ENCODE measurements at places on chromosomes 1 and 21.

- no peak for DNase-seq
These were observed 694 bp downstream of the TMEM167B start for GRCh38 chr1:109091078-109091838.

GRCh38 chr21:42384156-42384945, 11.5 kb downstream of the TMPRSS3 start:
- no peak for DNase-seq

DNA sequence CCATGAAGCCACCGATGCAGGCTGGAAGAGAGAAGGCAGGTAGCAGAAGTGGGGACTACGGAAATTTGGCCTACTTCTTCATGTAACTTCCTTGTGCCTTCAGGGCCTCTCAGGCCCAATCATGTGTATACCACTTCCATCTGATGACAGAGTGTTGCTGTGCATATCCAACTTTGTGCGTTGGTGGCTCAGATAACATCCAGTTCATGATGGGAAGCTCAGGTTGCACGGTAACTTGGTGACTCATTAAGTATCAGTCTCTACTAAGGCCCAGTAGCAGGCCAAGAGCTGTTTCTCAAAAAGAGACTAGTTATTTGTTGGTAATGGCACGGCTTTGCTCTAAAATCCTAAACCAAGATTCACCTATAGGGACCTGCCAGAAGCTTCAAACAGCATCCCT, 117.6 kb downstream of the LTN1 start:
- no peak for DNase-seq

DNA sequence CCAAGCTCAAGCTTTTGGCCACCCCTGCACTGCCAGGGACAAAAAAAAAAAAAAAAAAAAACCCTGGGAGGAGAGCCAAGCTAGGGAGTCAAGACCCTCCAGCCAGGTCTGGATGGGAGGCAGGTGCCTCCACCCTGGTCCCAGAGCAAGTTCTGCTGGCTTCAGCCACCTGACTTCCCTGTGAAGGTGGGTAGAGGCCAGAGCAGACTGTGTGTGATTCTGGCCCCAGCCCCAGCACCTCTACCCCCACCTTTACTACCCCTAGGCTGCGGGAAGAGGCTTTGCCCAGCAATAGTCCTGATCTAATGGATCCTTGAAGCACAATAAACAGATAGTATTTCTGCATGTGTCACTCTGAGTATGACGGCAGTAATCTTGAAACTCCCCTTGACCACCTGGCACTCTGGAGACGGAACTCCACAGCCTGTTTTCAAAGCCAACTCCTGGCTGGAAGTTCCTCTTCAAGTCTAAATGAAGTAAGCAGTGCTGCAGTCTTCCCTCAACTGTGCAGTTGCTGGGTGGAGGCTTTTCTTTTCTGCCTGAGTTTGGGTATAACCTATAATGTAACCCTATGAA, 9.8 kb downstream of the PDZK1IP1 start:
- no peak for DNase-seq

DNA sequence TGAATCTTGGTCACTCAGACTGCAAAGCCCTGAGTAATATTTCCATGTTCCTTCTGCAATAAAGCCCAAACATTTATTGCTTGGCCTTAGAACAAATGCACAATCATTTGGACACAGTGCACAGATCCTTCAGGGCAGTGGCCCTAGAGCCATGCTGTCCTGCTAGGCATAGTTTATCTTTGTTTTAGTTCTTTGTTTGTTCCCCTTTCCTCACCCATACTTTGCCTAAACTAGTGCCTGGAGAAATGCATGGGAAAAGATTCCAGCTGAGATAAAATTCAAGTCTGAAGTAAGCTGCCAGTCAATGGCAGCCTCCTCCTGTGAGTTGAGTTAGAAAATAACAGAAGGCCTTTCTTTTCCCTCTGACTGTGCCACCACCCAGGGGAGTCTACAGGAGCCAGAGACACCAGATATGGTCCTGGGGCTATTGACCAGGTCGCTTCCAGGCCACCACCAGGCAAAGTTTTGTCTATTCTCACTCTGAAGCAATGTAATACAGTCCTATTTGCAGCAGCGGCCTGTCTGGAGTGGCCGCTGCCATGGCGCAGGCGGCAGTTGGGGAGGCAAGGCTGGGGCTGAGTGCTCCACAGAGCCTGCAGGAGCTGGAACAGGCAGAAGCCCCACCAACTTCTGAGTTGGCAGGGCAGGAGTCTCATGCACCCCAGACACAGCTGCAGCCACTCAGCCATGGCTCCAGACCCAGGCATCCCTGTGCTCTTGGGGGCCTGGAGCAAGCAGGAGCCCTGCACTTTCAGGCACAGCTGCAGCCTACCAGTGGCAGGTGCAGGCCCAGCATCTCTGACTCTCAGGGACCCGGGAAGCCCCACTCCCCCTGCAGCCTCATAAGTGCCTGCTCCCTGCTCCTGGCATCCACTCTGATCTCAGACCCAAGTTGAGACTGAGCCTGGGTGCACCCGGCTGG, 258.6 kb downstream of the GPATCH2 start:
- DNase-seq: no peak

DNA sequence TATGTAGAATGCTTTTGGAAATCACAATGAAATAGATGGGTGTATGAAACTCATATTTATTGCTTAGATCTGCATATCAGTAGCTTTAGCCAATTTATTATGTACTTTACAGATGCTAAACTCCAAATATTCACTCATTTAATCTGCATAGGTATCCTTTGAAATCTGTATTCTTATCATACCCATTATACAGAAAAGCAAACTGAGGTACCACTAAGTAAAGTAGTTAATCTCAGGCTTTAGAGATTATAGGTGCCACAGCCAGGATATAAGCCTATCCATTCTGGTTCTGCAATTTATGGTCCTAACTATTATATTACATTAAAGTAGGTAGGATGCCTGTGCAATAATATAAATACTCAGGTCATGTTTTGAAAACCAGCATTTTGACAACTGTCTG, 369.4 kb downstream of the NCAM2 start:
- no peak for DNase-seq

DNA sequence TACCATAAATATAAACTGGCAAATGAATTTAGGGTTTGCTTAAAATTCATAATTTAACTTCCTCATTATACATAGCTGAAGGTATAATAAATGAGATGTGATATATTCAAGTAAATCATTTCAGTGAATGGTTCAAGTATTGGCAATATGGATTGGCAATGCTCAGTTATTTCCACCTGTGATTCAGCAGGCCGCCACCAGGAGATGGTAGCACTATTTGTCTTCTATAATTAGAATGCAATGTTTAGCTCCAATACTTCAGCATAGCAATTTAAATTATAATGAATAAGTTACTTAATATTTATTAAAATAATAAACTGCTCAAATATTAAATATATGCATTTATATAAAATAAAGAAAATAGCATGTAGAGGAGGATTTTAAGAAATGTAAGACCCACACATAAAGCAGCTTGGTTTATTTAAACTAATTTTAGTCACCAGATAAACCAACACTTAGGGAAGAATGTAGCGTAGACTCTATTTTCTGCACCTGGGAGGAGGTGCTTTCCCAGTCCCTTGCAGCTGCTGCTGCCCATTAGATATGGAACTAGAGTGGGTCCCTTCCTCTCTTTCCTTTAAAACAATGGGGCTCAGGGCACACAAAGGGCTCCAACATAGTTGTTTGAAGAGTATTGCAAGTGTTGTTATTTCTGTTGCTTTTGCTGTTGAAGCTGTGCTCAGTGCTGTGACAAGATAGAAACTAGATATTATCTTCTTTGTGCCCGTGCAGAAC, 62.1 kb downstream of the PLPPR4 start:
- DNase-seq: no peak

DNA sequence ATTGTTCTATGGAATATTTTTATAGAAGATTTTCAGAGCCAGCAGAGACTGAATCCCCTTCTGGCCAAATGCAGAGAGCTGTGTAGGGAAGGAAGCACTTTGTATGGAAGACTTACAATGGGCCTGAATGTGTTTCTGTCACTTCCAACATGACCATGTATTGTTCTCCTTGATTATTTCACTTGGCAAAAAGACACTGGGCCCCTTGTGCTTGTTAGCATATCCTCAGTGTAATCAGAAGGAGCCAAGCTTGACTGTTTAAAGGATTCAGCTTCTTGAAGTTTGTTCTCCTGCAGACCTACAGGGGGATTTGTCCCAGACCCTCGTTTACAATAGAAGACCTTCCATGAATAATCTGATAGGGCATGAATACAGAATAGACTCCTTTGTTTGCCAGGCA, 48.1 kb upstream of the UBE2U start:
- no peak for DNase-seq

DNA sequence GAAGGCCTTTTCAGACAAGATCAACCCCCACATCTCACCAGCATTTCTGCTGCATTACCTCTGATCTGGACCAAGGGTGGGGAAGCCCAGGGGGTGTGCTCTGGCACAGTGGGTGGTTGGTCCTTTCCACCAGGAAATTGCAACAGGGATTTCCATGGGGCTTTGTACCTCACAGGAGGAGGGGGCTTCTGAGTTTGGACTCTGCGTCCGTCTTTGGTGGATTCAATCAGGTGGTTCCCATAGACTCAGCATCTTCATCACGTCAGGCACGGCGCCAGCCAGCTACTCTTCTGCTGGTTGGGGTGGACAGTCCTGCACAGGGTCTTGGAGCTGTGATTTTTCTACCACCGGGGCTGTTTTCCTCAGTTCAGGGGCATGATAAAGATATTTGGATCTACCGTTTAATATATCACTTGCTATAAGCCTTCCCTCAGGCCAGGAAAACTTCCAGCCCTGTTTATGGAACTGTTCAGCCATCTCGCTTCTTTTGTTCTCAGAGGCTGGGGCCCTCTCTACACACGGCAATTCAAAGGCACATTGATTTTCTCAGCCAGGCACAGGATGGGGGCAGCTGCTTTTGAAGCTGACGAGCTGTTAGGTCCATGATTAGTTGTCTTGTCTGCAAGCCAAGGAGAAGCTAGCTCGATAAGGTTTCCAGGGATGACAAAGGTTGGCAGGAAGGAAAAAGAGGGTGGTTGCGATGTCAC, 467.3 kb downstream of the CAMTA1 start:
- no peak for DNase-seq

DNA sequence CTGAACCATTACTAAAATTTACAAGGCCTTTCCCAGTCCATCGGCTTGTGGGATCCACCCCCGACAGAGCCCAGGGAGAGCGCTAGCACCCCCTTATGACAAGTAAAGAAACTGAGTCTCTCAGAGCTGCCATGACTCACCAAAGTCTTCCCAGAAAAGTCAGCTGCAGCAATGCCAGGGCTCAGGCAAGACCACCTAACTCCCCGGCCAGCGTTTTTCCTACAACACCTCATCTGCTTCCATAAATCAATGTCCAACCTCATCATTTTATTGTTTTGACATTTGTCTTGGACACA, 15.0 kb downstream of the DHCR24 start:
- no peak for DNase-seq

DNA sequence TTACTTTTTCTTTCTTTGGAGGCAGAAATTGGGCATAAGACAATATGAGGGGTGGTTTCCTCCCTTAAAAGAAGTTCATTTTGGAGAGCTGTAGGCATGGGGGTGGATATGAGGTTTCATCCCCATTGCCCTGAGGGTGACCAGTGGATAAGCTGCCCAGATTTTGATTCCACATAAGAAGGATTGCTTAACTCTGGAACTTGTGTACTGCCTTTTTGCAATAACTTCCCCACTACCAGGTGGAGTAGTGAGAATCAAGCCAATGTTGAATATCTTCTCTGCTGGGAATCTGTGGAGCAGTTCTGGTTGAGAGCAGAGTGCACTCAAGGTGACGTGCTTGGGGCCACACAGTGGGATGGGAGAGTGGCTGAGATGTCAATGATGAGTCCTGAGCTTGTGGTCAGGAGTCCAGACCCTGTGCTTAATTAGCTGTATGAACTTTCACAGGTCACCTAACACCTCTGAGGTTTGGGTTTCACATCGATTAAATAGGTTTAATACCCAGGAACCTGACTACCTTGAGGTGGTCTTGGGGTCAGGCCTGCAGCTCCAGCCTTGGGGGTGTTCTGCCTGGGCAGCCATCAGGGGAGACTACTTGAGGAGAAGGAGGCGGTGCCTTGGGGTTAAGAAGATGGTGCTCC, 152.9 kb downstream of the FCRL5 start:
- DNase-seq: no peak

DNA sequence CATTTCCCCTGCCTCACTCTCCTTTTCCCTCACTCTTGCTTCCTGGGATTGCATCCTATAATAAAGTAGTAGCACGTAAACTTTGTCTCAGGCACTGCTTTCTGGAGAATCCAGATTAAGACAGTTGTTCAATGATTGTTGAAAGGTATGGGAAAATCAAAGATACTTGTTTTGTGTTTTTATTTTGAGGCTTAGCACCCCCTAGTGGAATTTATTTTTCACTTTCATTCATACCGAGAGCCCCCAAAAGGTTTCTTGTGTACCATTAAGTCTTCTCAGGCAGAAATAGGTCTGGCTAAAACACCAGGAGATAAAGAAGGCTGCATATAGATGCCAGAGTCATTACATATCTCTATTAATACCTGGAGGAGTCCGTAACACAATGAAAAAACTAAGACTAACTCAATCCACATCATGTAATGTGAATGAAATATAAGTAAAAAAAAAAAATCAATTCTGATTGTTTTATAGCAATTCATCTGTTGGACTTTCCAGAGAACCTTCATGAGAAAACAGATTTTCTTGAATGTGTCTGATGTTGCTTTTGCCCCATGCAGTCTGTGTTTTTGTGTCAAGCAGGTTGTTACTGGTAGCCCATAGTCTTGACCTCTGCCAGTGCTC, 103.5 kb downstream of the RPE65 start:
- DNase-seq: no peak

- no peak for DNase-seq
These were observed 32.7 kb downstream of the S100A10 start for GRCh38 chr1:151960780-151961513.

DNA sequence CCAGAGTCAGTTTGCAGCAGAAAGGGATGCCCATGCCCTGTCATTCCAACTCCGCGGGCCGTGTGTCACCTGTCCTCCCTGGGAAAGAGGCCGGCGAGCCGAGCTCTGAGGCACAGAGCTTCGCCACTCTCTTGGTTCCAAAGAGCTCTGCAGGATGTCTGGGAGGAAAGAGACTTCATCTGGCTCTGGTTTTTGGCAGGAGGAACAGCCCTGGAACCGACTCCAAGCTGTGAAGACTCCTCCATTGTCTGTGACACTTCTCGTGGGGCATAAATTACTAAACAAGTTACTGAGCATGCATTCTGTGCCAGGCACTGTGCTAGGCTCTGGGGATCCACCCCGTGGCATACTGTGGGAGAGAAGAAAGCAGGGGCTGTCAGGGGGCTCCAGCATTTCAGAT, 3.9 kb upstream of the FAM151A start:
- DNase-seq: no peak

DNA sequence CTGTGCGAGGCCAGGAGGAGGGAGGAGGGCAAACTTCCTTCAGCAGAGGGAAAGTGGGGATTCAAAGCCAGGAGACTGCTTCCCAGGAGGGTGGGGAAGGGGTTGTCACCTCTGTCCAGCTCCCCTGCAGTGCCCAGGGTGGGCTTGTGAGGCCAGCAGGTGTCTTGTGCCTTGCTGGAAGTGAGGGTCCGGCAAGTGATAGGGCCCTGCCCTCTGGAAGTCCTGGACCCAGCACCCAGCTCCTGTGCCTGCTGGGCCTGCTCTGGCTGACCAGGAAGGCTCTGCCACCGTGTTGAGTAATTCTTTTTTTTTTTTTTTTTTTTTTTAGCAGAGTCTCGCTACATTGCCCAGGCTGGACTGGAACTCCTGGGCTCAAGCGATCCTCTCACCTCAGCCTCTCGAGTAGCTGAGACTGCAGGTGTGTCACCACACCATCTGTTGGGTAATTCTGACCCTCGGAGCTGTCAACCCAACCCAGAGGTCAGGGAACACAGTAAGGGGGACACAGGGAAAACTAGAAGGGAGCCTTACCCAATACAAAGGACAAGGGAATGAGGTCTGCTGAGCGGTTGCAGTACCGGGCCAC, 1.0 kb downstream of the BEST4 start:
- no peak for DNase-seq

GRCh38 chr1:91511386-91511785, 10.7 kb downstream of the CDC7 start:
- no peak for DNase-seq

Data from stimulated activated CD8-positive, alpha-beta memory T cell treated with anti-CD3 and anti-CD28 coated beads, Interleukin-12 subunit alpha, Interleukin-12 subunit beta, amount 100 ng/mL, for 1 hour (primary cell).